Right kidney (tissue), 9 donors: ENCODE measurements at places on chromosomes 3 and 15.

DNA sequence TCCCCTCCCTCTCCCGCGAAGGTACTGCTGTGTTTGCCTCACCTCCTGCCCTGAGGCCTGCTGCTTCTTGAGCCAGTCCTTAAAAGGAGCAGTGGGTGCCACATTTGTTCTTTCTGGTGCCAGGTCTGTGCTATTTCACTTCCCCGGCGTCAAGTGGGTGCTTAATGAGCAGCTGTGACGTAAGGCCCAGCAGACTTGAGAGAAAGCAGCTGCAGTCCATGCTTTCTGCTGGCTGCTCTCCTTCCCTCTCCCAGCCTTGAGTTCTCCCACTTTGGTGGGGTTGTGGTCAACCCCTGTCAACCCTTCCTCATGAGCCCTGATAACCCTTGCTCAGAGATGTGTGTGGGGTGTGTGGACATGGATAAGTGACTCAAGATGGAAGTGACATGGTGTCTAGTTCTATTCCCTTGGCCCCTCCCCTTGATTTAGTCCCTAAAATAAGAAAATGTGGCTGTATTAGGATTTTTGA, 6.9 kb downstream of the INAFM2 start:
- DNase-seq, result peak; percentile 30

DNA sequence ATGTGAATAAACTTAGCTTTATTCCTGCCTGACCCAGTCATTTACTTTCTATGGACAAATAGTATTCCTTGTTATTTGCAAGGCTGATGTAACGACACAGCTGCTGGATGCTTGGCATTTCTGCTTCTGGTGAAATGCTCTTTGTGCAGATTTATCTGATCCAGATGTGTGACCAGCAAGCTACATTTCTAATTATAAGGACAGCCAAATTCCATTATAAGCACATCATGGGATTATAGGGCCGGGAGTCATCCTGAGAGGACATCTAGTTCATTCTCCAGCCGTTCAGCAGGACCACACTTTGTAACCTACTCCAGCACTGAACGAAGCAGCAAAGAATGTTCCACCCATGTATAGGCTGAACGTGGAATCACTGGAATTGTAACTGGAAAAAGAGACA, 42.9 kb downstream of the FNDC3B start:
- no peak for DNase-seq

- no peak for DNase-seq
Measured at GRCh38 chr15:38190501-38190900, 62.1 kb upstream of the SPRED1 start.

GRCh38 chr15:26374806-26375205, 398.1 kb downstream of the GABRB3 start:
- DNase-seq, result no peak

DNA sequence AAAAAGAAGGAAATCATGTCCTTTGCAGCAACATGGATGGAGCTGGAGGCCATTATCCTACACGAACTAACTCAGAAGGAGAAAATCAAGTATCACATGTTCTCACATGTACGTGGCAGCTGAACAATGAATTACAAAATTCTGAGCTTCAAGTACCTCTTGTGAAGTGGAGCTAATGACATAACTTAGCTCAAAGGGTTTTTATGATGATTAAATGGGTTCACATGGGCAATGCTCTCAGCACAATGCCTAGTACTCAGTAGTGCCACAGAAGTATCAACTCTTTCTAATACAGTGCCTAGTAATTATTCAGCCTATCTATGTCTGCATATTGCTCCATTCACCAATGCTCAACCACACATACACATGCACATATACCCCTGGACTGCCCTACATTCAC, 407.5 kb upstream of the WNT5A start:
- DNase-seq, result no peak

GRCh38 chr3:118641608-118642007, 393.0 kb downstream of the IGSF11 start:
- no peak for DNase-seq

GRCh38 chr3:5071061-5071460, 51.0 kb upstream of the ARL8B start:
- no peak for DNase-seq

- DNase-seq, result no peak
Measured at GRCh38 chr3:125203731-125204130, 8.8 kb downstream of the SLC12A8 start.

DNA sequence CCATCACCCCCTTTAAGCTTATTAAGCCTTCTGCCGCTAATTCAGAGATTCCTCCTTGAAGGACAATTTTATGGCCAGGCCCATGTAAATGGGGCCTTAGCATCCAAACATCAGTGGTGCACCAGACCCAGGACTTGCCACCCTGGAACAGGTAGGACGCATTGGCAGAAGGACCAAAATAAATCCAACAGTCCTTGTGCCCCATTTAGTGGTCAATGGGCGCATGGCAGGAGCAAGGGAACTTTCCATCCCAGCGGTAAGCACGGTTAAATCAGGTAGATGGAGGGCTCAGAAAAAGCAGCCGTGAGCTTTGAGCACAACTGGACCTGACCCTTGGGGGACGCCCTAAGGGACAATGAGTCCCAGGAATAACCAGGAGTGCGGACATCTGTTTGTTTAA, 540.8 kb upstream of the ROBO1 start:
- no peak for DNase-seq

GRCh38 chr3:45665101-45665572, 24.1 kb upstream of the SACM1L start:
- DNase-seq, result no peak

DNA sequence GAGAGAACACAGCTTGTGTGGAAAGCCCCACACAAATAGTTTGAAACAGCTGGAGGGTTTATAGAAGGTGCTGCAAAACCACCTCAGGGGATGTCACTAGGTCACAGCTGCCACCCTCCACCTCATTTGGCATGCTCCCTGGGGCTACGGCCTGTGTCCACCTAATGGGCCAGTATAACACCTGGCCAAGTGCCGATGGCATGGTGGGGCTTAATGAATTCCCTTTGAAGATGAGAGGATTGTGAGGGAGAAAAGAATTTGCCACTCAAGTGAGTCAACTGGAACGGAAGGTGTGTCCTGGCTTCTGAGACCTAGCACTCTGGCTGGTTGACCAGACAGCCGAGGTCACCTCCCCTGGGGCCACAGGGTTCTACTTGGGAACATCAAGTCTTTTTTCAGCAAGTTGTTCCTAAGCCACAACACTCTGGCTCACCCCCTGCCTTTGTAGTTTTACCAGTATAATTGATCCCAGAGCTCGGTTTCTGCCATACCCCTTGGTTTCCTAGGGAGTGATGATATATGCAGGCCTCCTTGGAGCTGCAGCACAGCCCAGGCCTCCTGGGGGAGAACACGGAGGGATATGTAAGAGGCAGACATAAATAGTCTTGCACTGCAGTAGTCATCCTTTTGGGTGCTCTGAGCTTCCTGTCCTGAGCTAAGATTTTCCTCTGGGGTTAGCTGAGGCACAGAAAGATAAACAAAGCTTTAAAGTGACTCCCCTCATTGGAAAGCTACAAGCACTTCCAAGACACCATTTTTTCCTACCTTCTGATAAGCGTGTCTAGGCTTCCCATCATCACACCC, 178.2 kb upstream of the LPP start:
- no peak for DNase-seq

GRCh38 chr15:31147456-31147855, 45.9 kb upstream of the TRPM1 start:
- no peak for DNase-seq

DNA sequence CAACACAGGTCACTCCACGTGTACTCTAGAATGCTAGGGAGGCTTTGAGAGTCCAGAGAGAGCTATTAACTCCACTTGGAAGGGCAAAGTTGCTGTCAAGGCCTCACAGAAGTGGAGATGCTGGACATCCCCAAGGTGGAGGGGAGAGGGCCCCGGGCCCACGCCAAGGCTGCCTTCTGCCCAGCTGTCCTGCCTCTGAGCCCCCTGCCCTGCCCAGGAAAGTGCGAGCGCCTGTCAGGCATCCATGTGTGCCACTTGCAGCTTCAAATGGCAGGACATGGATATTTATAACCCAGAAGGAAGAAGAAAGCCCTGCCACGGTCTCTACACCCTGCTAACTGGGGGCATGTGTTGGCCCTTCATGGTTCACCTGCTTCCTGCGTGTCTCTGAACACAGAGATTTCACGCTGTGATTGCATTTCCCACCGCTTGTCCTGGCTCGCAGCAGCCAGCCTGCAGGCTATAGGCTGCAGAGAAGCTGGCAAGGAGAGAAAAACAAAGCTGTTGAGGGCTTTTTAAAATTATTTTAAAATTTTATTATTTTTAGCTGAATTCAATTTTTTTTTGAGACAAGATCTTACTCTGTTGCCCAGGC, 17.0 kb downstream of the ANKDD1A start:
- DNase-seq, result no peak

- DNase-seq, result no peak
Measured at GRCh38 chr15:59140422-59141226, 35.7 kb downstream of the CCNB2 start.

DNA sequence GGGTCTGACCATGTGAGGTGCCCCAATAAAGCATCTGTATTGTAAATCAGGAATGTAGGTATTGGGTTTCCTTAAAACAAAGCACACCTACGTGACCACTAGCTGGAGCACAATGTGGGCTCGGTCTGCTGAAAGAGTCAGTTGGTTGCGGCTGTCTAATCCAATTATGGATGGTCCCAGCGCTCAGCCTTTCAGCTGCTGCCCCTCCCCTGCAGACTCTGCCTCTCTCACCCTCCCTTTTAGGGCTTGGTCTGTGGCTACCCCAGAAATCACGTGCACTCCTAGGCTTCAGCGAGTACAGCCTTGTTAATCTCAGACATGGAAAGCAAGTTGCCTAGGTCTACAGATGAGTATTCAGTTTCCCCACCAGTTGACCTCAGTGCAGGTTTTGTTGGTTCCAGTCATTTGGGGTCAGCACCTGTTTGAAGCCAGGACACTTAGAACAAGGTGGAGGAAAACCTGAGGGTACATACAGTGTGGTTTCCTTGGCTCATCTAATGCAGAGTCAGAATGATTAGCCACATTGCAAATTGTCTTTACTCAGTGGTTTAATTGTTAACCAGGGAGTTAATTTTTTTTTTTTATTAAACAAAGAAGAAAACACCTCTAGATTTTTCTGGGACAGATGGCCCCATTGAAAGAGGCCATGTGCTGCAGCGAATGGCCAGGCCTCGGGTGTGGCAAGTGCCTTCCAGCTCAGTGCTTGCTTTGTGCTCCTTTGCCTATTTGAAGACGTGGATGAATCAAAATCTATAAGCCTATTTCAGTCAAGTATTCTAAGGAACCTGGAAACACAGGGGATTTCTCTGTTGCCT, 137.7 kb downstream of the IGF1R start:
- DNase-seq, result no peak

- no peak for DNase-seq
Measured at GRCh38 chr15:65857718-65858402, 11.4 kb upstream of the RAB11A start.

DNA sequence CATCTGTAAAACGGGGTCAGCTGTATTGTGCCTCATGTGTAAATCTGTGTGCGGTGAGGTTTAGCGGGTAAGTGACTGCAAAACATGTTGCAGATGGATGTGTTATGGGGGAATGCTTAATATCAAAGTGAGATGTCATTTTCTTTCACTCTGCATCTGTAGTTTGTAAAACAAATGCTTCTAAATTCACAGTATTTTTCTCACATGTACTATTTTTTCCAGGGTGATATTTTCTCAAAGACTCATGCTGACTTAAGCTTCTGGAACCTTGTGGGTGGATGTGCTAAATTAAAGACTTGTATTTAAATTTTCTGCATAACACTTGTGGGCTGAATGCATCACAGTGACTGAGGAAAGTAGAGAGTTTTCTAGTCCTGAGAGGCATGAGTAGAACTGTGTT, 115.2 kb upstream of the TP63 start:
- DNase-seq, result no peak
